ENCODE measurements at places on chromosomes 1 and 21.
A peak's percentile ranks its signal among the peaks of the same experiment; 100 is the strongest.

DNA sequence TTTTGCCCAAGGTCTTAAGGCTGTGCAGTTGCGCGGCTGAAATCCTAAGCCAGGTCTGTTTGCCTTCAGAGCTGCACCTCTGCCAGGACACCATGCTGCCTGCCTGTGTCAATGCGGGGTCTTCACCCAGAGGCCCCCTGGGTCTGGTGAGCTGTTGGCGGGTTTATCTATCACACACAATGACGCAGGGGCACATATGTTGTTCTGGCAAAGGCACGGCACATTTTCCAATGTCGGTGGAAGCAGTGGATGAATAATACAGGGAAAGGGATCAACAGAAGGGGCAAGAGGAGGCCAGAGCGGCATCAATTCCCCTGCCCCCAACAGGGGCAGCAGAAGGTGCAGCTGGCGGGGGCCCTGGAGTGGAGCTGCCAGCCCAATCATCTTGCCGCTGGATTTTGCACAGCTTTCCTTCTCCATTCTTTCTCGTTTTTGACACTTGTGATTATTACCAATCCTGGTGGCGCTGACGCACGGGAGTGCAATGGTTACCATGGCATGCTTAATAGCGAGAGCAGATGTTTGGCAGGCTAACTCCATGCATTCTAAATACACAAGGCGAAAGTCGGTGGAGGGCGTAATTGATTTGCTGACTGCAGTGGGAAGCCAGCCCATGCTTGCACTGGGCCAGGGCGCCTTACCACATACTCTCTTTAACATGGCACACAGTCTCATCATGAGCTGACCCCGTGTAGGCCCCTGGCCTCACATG lies 45.8 kb upstream of the CYP2J2 start:
- peak; percentile 82 for DNase-seq

DNA sequence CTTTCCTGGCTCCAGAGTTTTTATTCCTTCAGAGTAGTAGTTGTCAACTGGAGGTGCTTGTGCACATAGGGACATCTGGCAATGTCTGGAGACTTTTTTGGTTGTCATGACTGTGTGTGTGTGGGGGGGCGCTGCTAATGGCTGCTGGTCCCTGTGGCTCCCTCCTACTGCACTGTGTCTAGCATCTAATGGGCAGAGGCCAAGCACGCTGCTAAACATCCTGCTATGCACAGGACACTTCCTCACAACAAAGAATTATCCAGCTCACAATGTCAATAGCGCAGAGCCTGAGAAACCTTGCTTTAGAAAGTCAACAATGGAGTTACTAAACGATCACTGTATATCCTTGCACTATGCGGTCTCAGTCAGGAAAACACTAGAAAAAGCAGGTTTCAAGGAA lies 19.7 kb upstream of the HMGB4 start:
- no peak for DNase-seq

DNA sequence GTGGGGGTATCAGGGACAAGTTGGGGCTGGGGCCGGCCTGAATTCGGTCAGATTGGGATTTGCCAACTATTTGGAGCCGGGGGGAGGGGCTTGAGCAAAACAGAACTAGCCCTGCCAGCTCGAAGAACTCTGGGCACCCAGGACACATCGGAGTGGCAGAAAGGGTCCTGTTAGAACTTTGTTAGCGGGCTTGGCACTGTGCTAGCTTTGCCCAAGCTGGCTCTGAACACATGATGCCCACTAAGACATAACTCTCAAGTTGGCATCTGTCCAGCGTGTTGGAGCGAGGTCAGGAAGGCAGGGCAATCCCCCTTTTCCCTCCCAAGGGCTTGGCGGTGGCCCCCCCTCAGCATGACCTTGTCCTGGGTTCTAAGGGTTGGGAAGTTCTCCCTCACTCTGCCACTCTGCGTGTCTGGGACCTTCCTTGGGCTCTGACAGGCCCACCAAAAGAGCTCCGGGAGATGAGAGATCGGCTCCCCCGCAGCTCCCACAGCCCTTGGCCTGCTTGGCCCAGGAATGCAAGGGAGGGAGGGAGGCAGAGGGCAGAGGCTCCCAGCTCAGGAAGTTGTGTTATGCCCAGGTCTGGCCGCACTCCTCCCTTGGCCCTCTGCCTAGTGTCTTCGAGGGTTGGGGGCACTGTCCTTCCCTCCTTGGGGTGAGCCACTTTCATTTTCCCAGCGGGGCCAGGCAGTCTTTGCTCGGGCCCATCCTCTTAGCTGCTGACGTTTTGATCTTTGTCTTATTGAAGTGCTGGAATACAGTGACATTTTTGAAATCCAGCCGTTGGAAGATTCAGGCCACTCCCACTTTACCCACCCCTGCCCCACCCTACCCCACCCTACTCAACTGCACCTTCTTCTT lies 1.2 kb downstream of the LMNA start:
- DNase-seq = no peak

DNA sequence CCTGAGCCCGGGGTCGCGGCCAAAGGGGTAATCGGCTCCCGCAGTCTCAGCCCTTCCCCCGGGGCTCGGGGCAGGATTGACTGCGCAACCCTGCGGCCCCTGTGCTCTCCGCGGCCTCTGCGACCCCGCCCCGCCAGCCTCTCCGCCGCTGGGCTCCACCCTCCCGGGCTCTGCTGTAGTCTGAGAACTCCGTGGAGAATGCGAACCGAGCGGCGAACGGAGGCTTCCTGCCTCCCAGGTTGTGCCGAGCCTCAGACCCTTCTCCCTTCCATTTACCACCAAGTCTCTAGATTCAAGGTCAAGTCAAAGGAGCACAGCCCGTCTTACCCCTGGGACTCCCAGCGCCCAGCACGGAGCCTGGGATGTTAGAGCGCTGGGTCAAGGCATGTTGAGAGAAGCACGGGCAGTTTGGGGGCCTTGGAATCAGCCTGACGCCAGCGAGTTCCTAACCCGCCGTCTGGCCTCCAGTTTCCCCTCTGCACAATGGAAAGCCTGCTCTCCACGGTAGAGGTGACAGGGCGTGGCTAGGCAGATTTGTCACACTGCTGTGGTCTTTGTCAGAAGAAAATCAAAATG lies 3.0 kb downstream of the ATP2B4 start:
- DNase-seq = no peak

- no peak for DNase-seq
Measured at GRCh38 chr1:48576565-48576964, 104.6 kb upstream of the SPATA6 start.

GRCh38 chr1:199489594-199489993 lies 537.9 kb upstream of the NR5A2 start:
- DNase-seq = no peak
